ENCODE measurements at places on chromosomes 4 and X.

- no peak for DNase-seq
Measured at GRCh38 chrX:15203694-15204093, 66.2 kb downstream of the ASB9 start.

DNA sequence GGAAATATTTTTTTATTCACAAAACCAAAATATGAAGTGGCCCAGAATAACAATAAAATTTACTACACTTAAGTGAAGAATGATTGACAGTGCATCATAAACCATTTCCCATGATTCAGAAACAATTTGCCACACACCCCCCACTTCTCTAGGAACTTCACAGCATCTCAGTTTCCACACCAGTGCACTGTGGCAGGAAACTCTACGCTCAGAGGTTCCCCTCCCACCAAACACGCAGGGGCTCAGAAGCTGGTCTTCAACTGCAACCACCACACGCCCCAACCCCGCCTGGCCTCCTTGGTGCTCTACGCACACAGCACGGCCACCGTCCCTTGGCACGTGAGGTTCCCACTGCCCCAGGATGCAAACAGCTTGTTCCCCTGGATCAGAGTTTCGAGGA lies 63.7 kb downstream of the ZFYVE28 start:
- DNase-seq: no peak

GRCh38 chrX:18368402-18368801 lies 13.9 kb upstream of the SCML2 start:
- DNase-seq: no peak

DNA sequence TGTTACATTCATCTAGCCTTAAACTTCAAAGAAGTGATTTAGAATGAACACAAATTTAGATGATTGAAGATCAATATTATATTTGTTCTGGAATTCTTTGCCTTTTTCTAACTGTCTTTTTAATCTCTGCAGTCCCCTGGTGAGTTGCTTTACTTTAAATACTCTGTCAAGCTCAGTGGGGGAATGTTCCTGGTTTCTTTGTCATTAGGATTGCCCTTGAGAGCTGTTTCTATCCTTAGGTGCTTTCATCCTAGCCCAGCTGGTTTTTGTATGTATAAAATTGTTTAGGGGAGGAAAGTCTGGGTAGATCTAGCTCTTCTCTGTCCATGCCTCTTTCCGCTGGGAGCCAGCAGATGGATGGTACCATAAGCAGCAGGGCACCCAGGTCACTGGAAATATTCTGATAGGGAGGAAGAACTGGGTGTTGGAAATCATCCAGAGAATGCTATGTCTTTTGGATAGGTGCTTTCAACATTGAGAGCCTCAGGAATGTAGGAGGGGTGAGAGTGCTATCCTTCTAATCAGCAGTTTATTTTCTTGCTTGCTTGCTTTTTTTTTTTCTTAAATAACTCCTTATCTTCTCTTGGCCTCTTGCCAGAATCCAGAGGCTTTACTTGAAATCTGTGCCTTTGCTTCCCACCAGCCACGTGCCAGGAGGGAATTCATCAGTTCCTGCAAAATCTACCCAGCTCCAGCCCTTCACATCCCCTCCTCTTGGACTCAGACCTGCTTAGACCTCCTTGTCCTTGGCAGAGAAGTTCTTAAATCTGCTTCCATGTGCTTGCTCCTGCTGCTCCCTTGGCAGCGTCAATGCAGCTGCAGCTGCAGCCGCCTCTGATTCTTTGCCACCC lies 215.3 kb upstream of the ANXA3 start:
- DNase-seq: no peak

DNA sequence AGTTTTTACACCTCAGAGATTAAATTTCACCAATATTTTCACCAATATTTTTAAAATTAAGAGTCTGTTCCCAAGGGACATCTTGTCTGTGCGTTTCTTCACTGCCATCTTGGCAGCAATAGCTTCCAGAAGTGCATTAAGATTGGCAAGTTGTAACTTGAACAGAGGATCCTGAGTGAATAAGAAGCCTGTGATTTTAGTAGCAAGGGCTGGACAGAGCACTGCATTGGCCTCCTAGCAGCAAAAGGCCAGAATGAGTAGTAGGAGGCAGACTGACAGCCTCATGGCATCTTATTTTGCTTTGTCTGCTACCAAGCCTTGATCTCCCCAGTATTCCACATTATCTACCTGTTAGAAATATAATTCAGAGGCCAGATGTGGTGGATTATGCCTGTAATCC lies 138.4 kb downstream of the CPE start:
- no peak for DNase-seq

GRCh38 chr4:134189480-134189879 lies 12.1 kb downstream of the PABPC4L start:
- no peak for DNase-seq

DNA sequence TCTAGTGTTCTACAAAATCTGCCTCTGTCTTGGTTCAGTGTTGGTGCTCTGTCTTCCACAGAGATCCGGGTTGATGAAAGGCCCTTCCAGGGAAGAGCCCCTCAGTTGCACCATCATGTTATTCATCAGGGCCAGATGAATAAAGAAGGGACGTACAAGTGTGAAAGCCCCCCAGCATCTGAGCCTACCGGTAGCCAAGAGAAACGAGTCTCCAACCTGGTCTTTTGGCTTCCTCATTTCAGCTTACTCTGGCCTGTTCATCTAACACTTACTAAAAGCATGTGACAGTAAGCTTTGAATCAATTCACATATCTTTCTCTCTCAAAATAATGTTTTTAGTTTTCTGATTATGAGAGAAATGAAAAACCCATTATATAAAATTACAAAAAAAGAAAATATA lies 19.2 kb downstream of the MEPE start:
- no peak for DNase-seq

DNA sequence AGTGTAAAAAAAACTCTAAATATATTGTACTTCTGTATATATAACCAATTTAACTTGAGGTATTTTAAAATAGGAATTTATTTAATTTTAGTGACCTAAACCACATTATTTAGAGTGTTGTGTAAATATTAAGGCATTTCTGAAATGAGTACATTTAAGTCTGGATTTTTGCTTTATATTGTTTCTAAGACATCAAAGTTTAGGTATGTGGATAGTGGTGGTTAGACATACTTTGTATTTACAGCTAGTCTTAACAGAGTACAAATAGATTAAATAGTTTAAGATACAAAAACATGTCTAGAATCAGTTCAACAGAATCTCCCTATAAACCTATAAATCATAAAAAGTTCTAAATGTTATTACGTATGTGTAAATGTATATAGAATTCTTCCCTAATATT lies 588.5 kb downstream of the TRIML1 start:
- no peak for DNase-seq

All from activated T-cell treated with anti-CD3 and anti-CD28 coated beads for 48 hours (primary cell).